Muscle of leg (tissue), 16 donors: ENCODE measurements at places on chromosomes 11 and 22.
A peak's percentile ranks its signal among the peaks of the same experiment; 100 is the strongest.

- no peaks in the 10 kb centered on the region for H3K4me1 ChIP-seq
- H3K36me3 ChIP-seq, result no peaks in the 10 kb centered on the region
- H3K27me3 ChIP-seq, result no peaks in the 10 kb centered on the region
- no peak for DNase-seq
- H3K4me3 ChIP-seq, result no peak overlapping the region
These were observed 697.6 kb downstream of the JRKL start for GRCh38 chr11:97087419-97087818.

DNA sequence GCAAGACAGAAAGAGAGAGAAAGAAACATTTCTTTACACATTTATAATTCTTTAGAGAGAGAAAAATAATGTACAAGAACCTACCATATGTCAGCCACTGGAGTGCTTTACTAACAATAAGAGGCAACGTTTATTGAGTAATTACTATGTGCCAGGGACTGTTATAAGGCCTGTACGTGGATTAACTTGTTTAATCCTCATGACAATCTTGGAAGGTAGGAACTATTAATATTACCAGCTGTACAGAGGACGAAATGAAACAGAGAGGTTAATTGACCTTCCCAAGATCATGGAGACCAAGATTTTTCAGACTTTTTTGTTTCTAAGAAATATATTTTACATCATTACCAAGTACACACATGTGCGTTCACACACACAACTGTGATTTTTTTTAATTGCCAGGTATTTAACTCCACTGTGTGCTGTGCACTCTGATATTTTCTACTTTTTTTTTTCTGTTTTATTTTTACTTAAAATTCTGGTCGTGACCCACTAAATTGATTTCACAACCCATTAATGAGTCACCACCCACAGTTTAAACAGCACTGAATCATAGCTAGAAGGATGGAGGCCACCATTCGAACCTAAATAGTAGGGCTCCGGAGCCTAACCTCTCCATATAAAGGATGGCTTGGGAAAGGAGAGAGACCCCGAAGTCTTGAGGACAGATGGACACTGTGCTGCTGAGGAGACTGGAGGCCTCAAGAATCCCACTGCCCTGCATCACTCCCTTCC is 21.4 kb downstream of the CREB3L1 start:
- peaks cover 20% of the 10 kb centered on the region for H3K36me3 ChIP-seq
- no peak overlapping the region for H3K27ac ChIP-seq
- no peak for DNase-seq
- H3K27me3 ChIP-seq, result peaks cover 12% of the 10 kb centered on the region
- no peak overlapping the region for H3K4me3 ChIP-seq

DNA sequence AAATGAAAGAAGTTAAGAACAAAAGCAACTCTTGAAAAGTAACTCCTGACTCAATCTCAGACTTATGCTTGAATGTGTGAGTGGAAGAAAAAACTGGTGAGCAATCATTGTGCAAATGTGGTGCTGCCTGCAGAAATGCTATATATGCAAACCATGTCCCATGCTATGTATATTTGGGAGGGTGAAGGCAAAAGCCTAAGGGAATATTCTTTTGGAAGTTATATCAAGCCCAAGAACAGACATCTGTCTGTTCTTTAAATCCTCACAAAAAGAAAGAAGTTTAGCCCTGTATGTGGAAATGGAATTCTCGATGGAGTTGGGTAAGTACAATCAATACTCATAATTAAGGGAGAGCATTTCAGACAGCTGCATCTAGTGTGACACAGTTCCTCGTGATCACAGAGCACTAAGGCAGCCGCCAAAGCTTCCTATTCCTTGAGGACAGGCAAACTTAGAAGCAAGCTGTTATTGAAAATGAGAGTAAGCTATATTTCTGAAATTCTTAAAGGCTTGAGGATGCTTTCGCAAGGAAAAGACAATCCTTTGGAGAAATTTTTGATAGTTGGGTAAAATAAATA is 406.5 kb upstream of the CHORDC1 start:
- H3K27ac ChIP-seq, result no peak overlapping the region
- no peaks in the 10 kb centered on the region for H3K27me3 ChIP-seq
- H3K4me3 ChIP-seq, result no peak overlapping the region
- no peaks in the 10 kb centered on the region for H3K4me1 ChIP-seq
- peak; percentile 88 for DNase-seq

GRCh38 chr11:121435551-121436511 is 16.3 kb upstream of the SORL1 start:
- no peaks in the 10 kb centered on the region for H3K36me3 ChIP-seq
- no peak overlapping the region for H3K27ac ChIP-seq
- DNase-seq, result no peak
- no peak overlapping the region for H3K4me3 ChIP-seq
- no peaks in the 10 kb centered on the region for H3K27me3 ChIP-seq

DNA sequence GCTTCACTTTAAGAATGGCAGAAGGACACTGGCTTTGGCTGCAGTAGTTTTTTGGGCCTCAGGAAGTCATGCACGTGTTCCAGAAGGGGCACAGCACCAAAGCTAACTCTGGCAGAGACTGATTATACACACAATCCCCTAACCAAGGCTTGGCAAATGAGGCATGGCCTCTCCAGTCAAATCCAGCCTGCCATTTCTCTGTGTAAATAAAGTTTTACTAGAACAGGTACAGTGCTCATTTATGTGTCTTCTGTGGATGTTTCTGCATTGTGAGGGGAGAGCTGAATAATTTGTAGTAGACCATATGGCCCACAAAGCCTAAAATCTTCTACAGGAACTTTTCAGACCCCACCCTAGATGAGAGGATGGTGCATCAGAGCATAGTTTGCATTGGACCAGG is 46.4 kb upstream of the MN1 start:
- DNase-seq, result no peak
- no peak overlapping the region for H3K4me3 ChIP-seq
- peaks cover 39% of the 10 kb centered on the region for H3K36me3 ChIP-seq

- H3K36me3 ChIP-seq, result no peaks in the 10 kb centered on the region
- H3K4me1 ChIP-seq, result peaks cover 3% of the 10 kb centered on the region
- no peak overlapping the region for H3K4me3 ChIP-seq
- no peak overlapping the region for H3K27ac ChIP-seq
- H3K27me3 ChIP-seq, result no peaks in the 10 kb centered on the region
These were observed 409.5 kb upstream of the SYN3 start for GRCh38 chr22:33467620-33468095.

DNA sequence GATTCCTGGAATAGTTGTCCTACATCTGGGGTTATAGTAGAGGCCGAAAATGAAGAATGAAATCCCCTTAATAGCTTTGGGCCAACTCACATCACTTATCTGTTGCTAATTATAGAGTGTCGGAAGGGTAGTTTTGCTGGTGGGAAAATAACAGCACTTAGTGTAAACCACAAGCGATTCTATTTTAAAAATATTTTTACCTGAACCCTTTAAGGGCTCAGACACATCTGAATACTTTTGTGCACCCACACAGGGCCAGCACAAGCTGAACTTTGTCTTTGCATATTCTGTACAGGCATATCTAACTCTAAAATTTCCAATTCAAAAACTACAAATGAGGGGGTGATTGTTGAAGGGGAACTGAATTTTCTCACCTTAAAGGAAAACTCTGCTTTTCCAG is 27.6 kb downstream of the SLC6A5 start:
- DNase-seq, result no peak
- H3K36me3 ChIP-seq, result no peaks in the 10 kb centered on the region
- no peak overlapping the region for H3K4me3 ChIP-seq

- no peaks in the 10 kb centered on the region for H3K36me3 ChIP-seq
- H3K27me3 ChIP-seq, result peaks cover 6% of the 10 kb centered on the region
- no peak overlapping the region for H3K27ac ChIP-seq
- H3K4me3 ChIP-seq, result no peak overlapping the region
- DNase-seq, result peak; percentile 53
These were observed 187.8 kb downstream of the MIAT start for GRCh38 chr22:26845021-26845743.

- no peaks in the 10 kb centered on the region for H3K4me1 ChIP-seq
- no peak overlapping the region for H3K4me3 ChIP-seq
- H3K27me3 ChIP-seq, result no peaks in the 10 kb centered on the region
- DNase-seq, result peak; percentile 25
- H3K36me3 ChIP-seq, result no peaks in the 10 kb centered on the region
These were observed 16.8 kb upstream of the CUL5 start for GRCh38 chr11:107991868-107992414.

DNA sequence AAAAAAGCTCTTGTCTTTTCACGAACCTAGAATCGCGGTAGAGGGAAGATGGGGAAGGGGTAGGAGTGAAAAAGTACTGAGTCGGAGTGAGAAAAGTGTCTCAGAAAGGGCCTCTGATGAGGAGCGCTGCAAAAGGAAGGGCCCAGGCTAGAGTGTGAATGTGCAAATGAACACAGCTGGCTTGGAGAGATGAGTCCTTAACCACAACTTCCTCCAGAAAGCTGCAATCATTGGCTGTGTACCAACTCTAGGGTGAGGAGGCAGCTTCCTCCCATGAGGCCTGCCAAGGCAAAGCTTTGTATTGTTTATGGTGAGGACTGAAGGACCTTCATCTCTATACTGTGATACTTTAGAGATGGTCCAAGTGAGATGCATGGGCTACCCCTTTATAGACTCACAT is 566.9 kb upstream of the ANO5 start:
- no peaks in the 10 kb centered on the region for H3K27me3 ChIP-seq
- no peaks in the 10 kb centered on the region for H3K4me1 ChIP-seq
- DNase-seq, result no peak
- H3K4me3 ChIP-seq, result no peak overlapping the region

DNA sequence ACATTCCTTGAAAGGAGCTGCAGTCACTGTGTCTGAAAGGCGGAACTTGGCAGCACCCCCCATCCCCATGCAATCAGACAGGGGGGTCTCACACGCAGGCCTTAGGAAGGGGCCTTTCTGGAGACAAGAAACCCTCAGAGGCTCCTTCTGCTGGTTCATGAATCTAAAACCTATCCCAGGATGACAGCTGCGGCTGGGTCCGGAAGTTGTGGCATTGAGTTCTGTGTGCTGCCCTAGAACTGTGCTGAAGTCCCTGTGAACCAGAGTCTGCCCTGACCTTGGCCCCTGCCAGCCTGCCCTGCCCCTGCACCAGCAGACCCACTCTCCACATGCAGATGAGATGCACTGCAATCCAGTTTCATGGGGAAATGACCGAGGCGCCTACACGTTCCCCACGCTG is 268.0 kb downstream of the CTTN start:
- DNase-seq, result no peak

- peaks cover 13% of the 10 kb centered on the region for H3K4me1 ChIP-seq
- H3K4me3 ChIP-seq, result no peak overlapping the region
- H3K27me3 ChIP-seq, result no peaks in the 10 kb centered on the region
- DNase-seq, result peak; percentile 52
- H3K27ac ChIP-seq, result peak overlapping the region; percentile 53
- H3K36me3 ChIP-seq, result no peaks in the 10 kb centered on the region
These were observed 59.0 kb downstream of the SOX6 start for GRCh38 chr11:16297332-16297731.

DNA sequence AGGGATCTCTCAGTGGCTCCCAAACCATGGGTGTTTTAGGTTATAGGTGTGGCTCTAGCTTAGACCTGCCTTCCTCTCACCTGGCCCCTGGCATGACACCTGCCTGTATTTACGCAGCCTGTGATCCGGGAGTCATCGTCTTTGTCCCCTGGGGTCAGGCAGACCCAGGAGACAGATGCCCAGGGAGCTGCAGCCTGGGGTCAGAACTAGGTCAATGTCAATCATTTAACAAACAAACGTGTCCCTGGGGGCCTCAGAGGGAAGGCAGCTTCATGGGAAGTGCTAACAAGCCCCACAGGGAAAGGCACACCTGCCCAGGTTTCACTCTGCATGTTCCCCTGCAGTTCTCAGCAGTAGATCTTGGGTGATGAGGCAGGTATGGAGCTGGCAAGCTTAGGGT is 12.0 kb downstream of the BACE1-AS start:
- H3K4me1 ChIP-seq, result peaks cover 11% of the 10 kb centered on the region
- H3K36me3 ChIP-seq, result peaks cover 7% of the 10 kb centered on the region
- H3K4me3 ChIP-seq, result no peak overlapping the region
- DNase-seq, result no peak

DNA sequence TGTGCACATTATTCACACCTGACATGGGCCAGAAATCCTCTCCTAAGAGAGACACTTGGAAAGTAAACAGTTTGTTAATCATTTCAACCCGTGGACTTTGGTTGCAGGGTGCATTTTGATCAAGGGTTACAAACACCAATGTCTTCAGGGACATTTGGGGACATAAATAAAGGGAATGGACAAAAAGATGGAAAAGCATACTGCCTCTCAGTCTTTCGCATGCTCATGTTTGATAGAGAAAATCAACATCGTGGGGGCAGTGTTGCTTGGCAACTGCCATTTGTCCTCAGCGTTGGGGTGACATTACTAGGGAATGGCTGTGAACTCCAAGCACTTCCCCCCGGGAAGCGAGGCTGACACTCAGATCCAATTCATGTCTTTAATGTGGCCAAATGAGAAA is 114.7 kb upstream of the OR4B1 start:
- H3K27me3 ChIP-seq, result peaks cover 8% of the 10 kb centered on the region
- peak; percentile 76 for DNase-seq
- H3K4me3 ChIP-seq, result no peak overlapping the region
- H3K36me3 ChIP-seq, result no peaks in the 10 kb centered on the region

DNA sequence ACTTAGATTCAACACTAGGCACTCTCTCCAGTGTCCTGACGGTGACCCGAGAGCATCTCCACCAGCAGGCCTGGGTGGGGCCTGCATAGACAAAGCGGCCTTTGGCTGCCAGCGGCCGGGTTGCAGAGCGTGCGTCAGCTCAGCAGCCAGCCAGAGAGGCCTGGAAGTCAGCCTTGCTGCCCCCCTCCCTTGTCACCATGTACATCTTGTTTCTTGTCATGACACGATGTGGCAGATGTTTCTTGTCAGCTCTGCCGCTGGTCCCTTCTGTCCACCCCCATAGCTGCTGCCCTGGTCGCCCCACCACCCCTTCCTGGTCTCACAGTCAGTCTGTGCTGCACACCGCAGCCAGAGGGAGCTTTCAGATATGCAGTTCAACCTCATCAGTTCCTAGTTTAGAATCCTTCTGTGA is 33.1 kb upstream of the CBX7 start:
- no peaks in the 10 kb centered on the region for H3K27me3 ChIP-seq
- H3K27ac ChIP-seq, result peak overlapping the region; percentile 94
- no peaks in the 10 kb centered on the region for H3K36me3 ChIP-seq
- peak; percentile 90 for DNase-seq
- peaks cover 21% of the 10 kb centered on the region for H3K4me1 ChIP-seq
- H3K4me3 ChIP-seq, result no peak overlapping the region

DNA sequence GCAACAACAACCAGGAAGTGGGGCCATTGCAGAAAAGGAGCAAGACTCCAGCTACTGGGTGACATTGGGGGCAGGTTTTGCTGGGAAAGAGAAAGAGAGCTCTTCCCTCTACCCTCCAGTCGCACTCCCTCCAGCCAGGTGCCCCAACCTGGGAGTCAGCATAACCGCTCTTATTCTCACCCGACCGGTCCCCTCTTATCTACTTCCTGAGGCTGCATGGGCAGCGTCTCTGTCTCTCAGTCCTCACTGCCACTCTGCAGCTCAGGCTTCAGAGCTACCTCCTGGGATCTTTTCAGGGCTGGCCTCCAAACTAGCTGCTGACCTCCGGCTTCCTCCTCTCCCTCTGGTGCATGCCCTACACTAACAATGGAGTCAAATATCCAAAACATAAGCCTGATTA is 5.1 kb downstream of the ZNF70 start:
- H3K4me1 ChIP-seq, result peaks cover 34% of the 10 kb centered on the region
- no peak overlapping the region for H3K4me3 ChIP-seq
- no peaks in the 10 kb centered on the region for H3K27me3 ChIP-seq
- no peak for DNase-seq
- peaks cover 44% of the 10 kb centered on the region for H3K36me3 ChIP-seq

- H3K4me3 ChIP-seq, result no peak overlapping the region
- no peak for DNase-seq
- H3K27me3 ChIP-seq, result peaks cover 10% of the 10 kb centered on the region
- no peak overlapping the region for H3K27ac ChIP-seq
- no peaks in the 10 kb centered on the region for H3K36me3 ChIP-seq
These were observed 950.7 kb downstream of the BRD1 start for GRCh38 chr22:48876951-48877350.

- H3K4me1 ChIP-seq, result no peaks in the 10 kb centered on the region
- H3K27me3 ChIP-seq, result no peaks in the 10 kb centered on the region
- H3K4me3 ChIP-seq, result no peak overlapping the region
- H3K36me3 ChIP-seq, result no peaks in the 10 kb centered on the region
- no peak overlapping the region for H3K27ac ChIP-seq
These were observed 14.1 kb downstream of the RPS13 start for GRCh38 chr11:17063171-17064002.
